ENCODE measurements at places on chromosomes 3 and 15.

DNA sequence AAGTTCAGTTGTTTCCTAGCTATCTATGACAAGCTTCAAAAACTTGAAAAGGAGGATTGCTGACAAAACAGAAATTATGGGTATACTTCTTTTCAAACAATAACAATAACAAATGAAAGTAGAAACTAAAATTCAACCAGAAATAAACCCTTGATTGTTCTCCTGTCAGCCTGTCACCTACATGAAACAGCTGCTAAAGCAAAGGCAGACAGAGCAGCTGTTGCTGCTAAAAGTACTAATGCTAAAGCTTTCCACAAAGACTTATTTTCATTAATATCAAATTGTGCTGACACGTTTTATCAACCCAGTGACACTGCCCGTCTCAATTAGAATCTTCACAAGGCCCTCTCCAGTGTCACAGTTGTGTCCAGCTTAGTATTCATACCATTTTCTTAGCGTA is 533.2 kb upstream of the GBE1 start:
- DNase-seq = no peak

DNA sequence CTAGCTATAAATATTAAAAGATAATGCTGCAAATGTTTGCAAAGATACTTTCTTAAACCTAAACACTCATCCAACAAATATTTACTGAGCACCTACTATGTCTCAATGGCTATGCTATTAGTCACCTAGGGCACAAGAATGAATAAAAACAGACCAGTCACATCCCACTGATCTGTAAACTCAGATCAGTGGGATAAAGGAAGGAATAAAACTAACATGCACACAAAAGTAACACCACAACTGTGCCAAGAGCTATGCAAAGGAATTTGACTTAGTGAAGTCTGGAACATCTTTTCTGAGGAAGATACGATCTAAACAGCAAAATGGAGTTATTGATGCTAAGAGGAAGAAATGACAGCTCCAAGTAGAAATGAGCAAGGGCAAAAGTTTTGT is 56.6 kb downstream of the CBLB start:
- no peak for DNase-seq

DNA sequence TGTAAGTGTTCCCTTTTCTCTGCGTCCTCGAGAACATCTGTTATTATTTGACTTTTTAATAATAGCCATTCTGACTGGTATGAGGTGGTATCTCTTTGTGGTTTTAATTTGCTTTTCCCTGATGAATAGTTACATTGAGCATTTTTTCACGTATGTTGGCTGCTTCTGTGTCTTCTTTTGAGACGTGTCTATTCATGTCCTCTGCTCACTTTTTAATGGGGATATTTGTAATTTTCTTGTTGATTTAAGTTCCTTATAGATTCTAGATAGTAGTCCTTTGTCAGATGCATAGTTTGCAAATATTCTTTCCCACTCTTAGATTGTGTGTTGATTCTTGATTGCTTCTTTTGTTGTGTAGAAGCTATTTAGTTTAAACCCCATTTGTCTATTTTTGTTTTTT is 179.2 kb downstream of the DOCK3 start:
- DNase-seq = no peak

- no peak for DNase-seq
Observed at GRCh38 chr3:38283810-38284755, 2.0 kb downstream of the SLC22A14 start.

DNA sequence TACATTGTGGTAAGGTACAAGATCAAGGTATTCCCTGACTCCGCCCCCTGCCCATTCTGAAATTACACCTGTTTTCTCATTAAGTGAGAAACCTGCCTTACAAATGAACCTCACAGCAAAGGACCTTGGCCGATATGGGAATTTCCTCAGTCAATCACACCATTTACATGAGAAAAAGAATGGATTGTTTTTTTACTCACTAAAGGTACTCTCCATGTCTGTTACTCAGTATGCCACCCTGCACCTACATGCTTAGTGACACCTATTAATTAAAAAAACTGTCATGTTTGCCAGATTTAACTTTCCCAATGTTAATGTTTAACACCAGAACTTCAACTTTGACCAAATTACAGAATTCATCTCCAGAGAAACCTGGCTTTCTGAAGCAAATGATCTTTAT is 62.0 kb downstream of the ESYT3 start:
- DNase-seq = no peak

Data from activated CD4-positive, alpha-beta T cell treated with anti-CD3 and anti-CD28 coated beads for 24 hours (primary cell).